ENCODE measurements at places on chromosomes 11 and 22.
A peak's percentile ranks its signal among the peaks of the same experiment; 100 is the strongest.

GRCh38 chr11:1837171-1838076 lies 1.4 kb upstream of the TNNI2 start:
- DNase-seq = peak; percentile 67

- no peak for DNase-seq
These were observed 18.3 kb upstream of the CLMP start for GRCh38 chr11:123213307-123213771.

GRCh38 chr11:76649011-76649410 lies 21.5 kb downstream of the LRRC32 start:
- DNase-seq = no peak

DNA sequence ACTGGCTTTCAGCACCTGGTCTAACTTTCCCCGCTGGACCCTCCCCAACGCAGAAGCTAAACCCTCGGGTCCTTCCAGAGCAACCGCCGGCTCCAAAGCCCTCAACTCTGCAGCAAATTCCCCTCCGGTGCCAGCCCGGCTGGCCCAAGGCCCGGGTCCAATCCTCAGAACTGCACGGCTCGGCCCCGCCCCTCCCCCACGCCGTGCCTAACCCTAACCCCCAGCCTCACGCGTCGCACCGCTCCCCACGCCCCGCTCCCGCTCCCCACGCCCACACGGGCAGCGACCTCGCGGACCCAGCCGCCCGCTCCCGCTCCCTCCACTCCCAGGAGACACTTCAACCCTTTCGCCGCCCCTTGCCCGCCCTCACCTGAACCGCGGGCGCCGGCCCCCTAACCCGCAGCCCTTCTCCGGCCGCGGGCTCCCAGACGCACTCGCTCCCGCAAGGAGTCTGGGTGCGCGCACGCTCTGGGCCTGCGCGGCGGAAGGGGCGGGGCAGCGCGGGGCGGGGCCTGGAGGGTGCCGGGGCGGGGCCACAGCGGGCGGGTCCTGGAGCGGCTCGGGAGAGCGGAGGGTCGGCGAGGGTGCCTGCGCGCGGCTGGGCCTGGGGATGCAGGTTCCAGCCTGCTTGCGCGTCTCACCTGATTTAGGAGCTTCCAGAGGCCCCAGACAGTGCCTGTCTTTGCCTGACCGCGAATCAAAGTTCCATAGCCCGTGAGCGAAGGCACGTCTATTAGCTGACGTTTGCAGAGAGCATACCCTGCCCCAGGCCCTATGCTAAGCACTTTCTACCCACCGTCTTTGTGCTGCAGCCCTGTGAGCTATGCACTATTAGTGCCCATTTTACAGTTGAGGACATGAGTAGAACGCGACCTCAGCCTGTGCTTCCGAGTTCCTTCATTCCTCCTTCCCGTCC lies at the start of gene NFRKB:
Gene NFRKB (minus strand): TSS at position 453 of the 916 bp plus-strand sequence. CDS start 2,729 bp downstream, outside the sequence.
- peak; percentile 91 for DNase-seq

DNA sequence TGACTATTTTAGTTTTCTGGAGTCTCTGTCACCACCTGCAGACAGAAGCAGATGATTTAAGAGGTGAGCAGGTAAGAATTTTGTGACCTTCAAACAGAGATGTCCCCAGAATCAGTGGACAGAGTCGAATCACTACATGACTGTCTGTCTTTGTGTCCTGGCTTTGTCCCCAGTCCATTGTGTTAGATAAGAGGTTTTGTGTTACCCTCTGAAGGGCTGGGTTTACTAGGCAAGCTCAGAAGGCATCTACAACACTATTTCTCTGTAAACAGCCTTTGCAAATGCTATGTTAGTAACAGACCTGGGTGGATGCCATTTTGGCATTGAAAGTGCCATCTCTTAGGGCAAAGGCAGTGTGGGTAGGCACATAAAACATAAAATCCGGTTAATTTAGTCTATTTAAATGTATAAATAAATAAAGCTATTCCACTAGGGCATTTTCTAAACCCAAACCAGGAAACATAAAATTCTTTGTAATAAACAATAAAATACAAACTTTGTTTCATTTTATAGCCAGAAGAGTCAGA lies 40.3 kb upstream of the CADM1 start:
- no peak for DNase-seq

GRCh38 chr11:127643268-127644058 lies 642.9 kb upstream of the KIRREL3 start:
- DNase-seq = no peak

DNA sequence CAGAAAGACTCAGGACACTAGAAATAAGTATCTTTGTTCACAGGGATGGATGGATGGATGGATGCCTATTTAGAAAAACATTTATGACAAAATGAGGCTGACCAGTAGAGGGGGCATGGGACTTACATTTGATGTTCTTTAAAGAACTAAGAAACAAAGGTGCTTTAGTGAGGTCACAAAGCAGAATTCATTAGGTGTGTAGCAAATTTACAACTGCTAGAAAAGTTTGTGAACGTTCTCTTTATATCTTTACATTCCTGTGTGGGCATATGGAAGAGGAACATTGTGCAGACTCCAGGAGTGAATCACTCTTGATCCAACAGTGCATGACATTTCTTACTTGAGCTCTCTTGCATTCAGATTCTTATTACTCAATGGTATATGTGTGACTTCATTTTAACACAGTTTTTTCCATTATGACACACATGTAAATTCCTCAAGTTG lies 15.8 kb upstream of the SIK2 start:
- DNase-seq = peak; percentile 49

DNA sequence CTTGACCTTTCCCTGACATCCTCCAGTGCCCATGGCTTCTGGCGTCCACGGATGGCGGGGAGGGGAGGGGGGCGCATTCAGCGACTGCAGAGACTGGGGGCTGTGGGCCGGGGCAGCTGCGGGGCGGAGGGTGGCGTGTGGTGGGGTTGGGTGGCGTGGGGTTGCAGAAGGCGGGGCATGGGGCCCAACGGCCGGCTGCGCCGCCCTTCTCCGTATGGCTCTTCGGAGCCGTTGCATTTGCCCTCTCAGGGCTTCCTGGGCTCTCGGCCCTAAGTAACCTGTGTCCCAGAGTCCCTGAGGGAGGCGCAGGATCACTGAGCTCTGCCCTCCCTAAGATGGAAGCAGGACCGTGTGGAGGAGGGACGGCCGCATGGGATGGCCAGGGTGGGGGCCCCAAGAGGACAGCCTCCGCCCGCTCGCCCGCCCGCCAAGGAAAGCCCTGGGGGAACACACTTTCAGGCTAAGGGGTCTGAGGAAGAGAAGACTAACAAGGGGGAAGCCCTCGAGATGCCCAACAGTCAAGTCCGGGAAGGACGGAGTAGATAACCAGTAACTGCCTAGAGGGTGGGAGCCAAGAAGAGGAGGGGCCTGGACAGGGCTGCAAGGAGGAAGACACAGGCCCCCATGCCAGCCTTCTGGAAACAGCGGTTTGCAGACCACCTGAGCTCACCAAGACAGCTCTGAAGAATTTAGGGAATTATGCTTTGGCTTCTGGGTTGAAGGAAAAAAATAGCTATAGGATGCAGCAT lies 9.2 kb upstream of the AIFM3 start:
- peak; percentile 34 for DNase-seq

GRCh38 chr11:65340226-65340625 lies 6.6 kb downstream of the DPF2 start:
- DNase-seq = no peak

- DNase-seq = no peak
These were observed 380.3 kb downstream of the AASDHPPT start for GRCh38 chr11:106457727-106458126.

DNA sequence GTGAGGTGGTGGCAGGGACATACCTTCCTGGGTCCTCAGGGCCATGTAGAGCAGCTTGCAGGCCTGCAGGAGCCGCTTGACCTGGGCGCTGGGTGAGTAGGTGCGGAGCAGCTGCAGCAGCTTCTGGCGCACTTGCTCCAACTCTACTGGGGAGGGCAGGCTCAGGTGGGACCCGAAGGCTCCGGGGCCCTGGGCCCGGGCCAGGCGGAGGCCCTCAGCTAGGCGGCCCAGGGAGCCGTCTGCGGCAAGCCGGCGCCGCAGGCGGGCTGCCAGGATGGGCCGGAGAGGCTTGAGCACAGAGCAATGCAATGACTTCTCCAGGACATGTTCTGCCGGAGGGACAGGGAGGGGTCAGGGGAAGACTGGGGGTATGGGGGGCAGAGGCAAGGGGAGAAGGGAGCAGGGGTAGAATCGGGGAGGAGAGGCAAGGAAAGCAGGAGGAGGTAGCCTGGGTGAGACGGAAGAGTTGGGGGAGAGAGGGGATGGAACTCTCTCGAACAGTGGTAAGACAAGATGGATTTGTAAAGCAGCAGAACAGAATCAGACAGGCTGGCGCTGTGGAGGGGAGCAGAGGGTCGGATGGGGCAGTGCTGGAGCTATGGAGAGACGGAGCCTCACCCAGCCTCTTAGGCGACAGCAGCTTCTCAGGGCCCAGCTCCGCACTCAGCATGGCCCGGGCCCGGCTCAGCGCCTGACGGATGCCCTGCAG lies 2.2 kb downstream of the RIN1 start:
- DNase-seq = no peak

DNA sequence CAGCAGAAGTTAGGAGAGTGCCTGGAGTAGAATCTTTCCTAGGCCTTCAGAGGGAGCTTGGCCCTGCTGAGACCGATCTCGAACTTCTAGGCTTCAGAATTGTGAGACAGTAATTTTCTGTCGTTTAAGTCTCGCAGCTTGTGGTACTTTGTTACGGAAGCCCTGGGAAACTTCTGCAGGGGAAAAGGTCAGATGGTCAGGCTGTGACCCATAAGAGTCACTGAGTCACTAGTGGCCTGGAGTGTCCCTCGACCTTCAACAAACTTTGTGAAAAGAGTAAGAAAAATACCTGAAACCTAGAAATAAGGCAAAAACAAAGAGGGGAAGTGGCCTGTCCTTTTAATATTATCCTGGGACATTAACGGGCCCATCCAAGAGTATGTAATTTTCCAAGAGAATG lies 34.6 kb downstream of the CSNK2A3 start:
- no peak for DNase-seq

DNA sequence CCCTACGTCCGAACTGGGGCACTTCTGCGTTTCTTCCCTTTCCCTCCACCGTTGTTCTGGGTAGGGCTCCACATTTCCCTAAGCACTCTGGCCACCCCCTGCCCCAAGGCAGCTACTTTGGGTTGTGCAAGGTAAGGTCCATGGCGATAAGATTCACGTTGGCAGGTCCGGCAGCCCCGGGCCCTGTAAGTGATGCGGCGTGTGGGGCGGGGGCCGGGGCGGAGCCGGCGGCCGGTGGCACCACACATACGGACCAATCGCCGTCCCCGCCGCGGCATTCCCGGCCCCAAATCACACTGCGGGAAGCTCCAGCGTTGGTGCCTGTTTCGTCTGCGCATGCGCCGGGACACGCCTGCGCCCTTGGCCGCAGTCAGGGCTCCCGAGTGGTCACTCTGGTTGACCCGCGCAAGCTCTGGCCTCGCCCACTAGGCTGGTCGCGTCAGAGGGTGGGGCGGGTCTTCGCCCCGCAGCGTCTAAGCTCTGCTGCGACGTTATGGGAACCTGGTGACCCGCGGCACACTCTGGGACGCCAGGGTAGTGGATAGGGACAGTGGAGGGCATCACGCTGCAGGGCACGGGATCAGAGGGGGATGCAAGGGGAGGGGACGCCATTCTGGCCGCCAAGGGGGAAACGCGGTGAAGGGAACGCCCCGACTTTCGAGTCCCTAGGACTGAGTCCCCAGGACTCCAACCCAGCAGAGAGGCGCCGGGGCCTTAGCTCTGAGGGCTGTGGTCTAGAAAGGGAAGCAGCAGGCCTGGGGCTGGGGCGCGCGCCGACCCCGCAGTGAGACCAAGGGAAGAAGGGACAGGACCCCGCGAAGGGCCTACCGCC lies 1.6 kb downstream of the FADS1 start:
- peak; percentile 88 for DNase-seq

DNA sequence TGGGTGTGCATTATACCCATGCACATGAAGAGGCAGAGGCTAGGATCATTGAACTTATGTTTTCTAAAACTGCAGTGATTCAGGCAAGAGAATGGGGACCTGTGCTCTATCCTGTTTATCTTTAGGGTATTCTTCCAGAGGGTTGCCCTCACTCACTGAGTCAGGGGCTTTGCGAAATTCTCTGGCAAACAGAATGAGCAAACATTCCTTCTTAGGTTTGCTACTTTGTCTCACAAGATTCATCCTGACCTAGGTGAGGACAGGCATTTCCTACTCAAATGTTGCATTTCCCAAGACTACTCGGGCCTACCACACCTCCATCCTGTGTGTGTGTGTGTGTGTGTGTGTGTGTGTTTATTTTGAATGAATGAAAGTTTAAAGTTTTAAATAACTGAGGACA lies 2.7 kb upstream of the EIF3M start:
- no peak for DNase-seq

DNA sequence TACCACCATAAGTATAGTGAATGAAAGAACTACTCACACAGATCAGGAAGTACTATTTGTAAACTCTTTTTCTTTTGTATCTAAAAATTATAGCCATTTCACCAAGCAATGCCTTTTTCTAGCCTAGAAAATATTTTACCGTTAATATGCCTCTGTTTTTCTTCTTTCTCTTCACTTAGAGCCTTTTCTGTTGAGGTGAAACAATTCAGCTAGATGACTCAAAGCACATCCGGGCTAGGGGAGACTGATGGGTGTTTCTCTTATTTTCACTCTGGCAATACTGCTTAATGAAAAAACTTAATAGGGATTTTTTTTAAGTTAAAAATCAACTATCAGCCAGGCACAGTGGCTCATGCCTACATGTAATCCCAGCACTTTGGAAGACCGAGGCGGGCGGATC lies 93.3 kb downstream of the SGSM3 start:
- DNase-seq = no peak

- DNase-seq = no peak
These were observed 13.5 kb downstream of the SGSM1 start for GRCh38 chr22:24819487-24819886.

DNA sequence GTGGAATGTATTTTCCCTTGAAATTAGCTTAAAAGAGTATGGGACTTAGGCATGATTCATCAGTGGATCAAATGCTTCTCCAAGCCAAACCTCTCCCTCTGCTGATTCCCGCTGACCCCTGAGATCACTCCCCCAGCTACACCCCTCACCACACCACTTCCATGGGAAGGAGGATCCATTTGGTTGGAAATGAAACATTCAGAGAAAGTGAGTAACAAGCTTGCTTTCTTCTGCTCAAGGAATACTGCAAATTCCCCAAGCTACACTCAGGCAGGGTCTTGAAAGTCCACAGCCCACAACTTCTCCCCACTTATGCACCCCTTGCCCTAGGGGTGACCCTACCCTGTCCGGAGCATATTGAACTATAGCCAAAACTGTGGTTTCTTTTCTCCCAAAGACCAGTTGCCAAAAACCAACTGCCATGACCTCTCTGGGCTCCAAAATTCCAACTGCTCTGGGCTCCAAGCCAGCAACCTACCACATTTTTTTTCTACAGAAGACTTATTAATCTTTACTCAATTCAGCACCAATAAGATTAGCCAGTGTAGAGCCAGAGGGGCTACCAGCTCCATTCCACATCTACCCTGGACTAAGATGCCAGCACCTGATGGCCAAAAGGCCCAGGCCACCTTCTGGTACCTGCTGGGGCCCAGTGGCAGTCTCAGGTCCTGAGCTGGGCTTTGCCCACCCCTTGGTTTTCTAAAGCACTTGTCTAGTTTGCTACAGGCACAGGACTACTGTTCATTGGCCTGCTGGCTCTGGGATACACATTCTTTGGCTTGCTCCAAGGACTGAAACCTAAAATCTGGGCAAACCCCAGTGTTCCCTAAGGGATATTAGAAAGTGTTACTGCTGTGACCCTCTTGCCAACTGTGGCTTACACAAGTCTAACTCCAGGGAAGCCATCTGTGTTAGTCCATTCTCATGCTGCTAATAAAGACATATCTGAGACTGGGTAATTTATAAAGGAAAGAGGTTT lies 101.1 kb downstream of the MICAL3 start:
- peak; percentile 50 for DNase-seq

- no peak for DNase-seq
These were observed 111.6 kb downstream of the SIK3 start for GRCh38 chr11:116986521-116987105.
